ENCODE measurements at places on chromosomes 6 and 20.

DNA sequence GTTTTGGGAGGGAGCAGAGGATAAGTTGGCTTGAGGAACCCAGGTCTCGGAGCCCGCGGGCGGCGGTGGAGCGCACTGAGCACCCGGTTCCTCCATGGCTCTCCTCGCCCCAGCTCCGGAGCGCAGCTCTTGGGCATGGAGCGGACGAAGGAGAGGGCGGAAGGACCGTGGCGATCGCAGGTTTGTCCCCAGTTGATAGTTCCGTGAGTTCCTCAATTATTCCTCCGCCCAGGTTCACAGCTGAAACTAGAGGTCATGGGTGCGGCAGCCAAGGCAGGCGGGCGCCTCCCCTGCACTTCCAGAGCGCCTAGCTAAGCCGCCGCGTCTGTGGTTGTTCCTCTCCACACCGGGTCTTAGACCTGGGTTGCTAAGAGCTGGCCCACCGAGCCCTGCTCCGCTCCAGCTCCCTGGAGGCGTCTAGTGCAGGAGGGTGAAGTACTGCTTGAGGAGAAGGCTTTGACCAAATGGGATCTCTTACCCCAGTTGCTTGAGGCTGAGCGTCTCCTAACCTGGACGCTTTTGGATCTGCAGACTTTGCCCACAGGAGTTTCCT is at the start of gene HTR1B:
HTR1B (minus strand) TSS at position 184 of the 553 bp plus-strand sequence; CDS start at position 96, 88 bp downstream.
- no peak for DNase-seq

DNA sequence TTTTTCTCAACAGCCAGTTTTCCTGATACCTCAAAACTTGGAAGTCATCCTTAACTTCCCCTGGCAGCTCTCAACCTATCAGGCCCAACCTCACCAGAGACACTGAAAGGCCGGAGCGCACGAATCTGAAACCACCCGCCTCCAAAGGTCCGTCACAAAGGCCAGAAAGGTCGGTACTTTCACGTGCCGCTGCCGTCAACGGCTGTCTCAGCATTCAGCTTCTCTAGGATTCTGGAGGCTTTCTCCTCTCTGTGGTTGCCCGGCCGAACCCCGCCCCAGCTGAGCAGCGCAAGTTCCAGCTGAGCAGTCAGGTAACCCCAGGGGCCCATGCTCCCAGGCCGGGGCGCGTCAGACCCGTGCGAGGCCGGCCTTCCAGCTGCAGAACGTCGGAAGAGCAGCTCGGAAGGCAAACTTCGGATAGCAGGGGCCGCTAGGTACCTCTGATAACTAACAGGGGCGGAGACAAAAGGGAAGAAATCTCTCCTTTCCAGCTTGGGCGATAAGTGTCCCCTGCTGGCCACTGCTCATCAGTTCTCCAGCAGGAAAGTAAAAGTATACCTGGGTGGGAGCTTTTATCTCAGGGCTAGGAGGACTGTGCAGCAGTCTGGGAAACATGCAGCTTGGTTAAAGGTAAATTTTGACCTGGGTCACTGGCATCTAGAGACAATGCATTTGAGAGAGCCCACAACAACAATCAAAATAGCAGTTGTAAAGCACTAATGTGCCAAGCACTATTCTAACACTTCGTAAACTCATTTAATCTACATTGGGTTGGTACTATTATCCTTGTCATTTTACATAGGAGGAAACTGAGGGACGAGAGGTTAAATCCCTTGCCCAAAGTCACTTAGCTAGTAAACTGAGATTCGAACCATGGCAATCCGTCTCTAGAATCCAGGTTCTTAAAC is 16.1 kb downstream of the ZSCAN12 start:
- DNase-seq: peak; percentile 55

GRCh38 chr6:106134087-106134770 is 48.1 kb downstream of the PRDM1 start:
- DNase-seq: no peak

- DNase-seq: no peak
Measured at GRCh38 chr6:45587229-45588060, 209.7 kb upstream of the SUPT3H start.

DNA sequence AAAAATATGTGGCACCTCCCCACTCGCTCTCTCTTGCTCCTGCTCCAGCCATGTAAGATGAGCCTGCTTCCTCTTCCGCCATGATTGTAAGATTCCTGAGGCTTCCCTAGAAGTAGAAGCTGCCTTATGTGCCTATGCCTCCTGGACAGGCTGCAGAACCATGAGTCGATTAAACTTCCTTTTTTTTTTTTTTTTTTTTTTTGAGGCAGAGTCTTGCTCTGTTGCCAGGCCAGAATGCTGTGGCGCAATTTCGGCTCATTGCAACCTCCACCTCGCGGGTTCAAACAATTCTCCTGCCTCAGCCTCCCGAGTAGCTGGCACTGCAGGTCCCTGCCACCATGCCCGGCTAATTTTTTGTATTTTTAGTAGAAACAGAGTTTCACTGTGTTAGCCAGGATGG is 112.5 kb downstream of the FAM217A start:
- no peak for DNase-seq

GRCh38 chr6:157622427-157622826 is 200.6 kb upstream of the SNX9 start:
- no peak for DNase-seq

GRCh38 chr20:10771435-10772140 is 97.8 kb upstream of the JAG1 start:
- DNase-seq: no peak

- no peak for DNase-seq
Measured at GRCh38 chr20:24332956-24333355, 136.5 kb upstream of the SYNDIG1 start.

DNA sequence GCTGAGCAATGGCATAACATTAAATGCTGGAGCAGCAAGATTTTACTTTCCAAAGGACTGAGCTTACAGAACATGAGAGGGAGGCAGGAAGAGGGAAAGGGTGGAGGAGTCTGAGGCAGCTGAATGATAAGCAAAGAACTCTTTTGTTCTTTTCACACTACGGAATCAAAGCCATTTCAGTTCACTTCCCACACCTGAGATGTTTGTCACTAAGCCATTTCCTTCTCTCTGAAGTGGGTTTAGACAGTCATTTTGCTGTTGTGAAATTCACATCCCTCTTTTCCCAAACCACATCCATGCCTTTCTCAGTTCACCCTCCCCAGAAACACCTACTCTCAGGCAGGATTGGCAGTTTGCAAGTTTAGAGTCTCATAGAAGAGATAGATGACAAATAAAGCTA is 267.9 kb downstream of the ADGRG6 start:
- no peak for DNase-seq

DNA sequence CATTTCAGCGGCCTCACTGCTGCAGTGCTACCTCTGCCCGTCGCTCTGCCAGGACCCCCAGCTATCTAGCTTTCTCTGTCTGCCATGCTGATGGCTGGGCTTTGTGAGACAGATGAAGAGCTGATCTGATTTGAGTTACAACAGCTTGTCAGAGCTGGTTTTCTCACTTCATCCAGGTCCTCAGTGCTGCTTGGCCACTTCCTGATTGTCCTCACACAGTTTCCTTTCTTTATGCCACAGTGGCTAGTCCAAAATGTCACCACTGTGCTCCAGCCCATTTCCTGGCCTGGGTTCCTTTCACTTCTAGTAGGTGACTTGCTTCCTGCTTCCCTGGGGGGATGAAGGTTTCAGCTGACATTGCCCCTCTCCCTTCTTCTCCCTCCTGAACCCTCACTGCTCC is 35.4 kb downstream of the FNDC1 start:
- no peak for DNase-seq

DNA sequence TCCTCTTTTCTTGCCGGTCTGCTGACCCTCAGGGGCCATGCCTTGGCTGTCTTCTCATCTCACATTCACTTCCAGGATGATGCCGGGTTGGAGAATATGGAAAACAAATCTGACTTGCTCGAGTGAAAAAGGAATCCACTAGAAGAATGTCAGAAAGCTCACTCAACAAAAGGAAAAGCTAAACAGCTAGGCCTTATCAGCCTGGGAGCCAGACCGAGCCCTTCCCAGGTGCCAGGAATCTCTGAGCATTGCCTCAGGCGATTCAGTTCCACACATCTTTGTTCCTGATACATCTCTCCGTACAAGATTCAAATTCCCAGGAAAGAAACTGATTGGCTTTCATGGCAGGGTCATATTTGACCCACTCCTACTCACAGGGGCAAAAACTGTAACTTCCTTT is 9.2 kb upstream of the OSER1 start:
- no peak for DNase-seq

- DNase-seq: no peak
Measured at GRCh38 chr6:36986704-36987047, 680 bp upstream of the MTCH1 start.

- no peak for DNase-seq
Measured at GRCh38 chr20:62951896-62952372, 575 bp upstream of the SLC17A9 start.

DNA sequence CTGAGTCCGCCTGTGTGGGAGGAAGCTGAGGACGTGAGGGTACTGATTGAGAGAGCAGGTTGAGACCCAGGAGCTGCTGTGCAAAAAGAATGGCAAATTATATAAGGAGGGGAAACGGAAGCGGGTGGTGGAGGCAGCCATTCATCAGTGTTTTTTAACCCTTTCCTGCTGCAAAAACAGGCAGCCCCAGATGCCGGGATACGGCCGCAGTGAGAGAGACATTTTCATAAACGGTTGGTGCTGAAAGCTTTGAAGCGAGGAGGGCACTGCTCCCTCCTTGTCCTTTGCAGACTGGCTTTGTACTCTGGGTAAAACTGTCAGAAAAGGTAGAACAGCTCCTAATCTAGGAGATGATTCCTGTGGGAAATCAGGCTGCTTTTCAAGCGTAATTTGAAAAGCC is 56.4 kb downstream of the TTI1 start:
- no peak for DNase-seq

- DNase-seq: no peak
Measured at GRCh38 chr6:44540881-44541280, 153.4 kb downstream of the CDC5L start.
